Activated T-cell treated with anti-CD3 and anti-CD28 coated beads for 4 hours (primary cell): ENCODE measurements at places on chromosomes 4 and X.

- no peak for DNase-seq
Observed at GRCh38 chr4:81758574-81759264, 287.0 kb upstream of the RASGEF1B start.

DNA sequence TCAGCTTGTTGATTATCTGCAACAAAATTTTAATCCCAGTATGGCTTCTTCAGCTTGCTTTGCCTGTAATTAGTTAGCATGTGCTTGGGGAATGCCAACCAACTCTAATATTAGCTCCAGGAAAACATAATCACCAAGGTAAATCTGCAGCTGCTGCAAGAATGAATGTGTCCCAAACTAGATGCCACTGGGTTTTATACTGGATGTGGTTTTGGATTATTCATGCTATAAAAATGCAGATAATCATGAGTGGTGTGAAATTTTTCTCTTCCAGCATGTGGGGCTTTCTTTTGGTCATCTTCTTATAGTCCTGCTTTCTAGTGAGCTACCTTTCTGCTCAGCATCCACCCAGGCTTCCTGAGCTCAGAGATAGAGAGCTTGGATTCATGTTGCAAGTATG, 295.9 kb upstream of the CASK start:
- no peak for DNase-seq

DNA sequence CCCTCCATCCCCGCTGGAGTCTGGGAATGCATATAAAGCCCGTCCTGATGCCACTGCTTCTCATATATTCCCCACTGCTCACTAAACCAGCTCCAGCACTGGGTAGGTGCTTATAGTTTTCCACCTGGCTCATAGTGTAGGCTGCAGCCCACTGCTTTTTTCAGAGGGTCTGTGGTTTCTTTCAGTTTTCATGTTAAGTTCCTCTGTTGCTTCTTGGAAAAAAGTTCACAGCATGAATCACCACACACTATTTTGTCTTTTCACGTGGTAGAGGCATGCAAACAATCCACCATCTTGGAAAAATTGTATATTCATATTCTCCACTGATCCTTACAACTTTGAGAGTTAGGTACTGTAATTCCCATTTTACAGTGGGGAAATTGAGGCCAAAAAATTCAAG, 39.4 kb downstream of the DCLK2 start:
- no peak for DNase-seq

DNA sequence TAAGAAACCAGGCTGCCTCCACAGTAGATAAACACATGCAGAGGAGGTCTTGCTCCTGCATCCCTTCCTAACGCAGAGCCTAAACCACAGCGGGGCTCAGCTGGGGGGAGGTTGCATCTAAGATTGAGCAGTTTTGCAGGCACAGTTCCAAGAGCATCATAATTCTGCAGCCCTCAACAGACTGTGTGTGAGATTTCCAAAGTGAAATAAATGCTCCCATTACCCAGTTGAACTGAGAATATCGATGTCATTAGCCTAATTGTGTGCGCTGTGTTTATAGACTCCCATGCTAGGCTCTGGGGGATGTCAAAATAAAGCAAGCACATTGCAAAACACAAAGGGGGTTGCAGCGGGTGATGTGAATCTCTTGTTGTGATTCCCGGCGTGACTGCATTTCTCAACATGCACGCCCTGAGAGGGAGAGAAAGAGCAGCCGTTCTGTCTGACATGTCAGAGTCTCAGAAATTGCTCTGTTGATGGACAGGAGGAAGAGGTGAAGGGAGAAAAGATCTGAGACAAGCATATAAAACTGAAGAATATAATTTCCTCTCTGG, 150.0 kb upstream of the PSAPL1 start:
- no peak for DNase-seq

- DNase-seq = no peak
Observed at GRCh38 chr4:170464614-170465197, 374.9 kb upstream of the AADAT start.

DNA sequence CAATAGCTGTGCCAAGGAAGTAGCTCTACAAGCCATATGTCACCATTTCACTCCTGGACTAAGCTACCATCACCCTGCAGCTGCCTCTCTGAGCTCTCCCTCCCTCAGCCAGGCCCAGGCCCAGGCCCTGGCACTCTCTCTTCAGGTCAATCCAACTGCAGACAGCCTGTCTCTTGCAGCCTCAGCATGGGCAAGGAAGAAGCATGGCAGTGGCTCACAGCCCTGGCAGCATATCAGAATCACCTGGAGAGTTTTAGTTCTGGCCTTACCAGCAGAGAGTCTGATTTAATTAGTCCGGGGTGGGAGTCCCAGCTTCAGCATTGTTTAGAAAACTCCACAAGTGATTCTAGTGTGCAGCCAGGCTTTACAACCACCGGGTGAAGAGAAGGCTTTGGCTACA, 31.5 kb downstream of the NALF2 start:
- no peak for DNase-seq

DNA sequence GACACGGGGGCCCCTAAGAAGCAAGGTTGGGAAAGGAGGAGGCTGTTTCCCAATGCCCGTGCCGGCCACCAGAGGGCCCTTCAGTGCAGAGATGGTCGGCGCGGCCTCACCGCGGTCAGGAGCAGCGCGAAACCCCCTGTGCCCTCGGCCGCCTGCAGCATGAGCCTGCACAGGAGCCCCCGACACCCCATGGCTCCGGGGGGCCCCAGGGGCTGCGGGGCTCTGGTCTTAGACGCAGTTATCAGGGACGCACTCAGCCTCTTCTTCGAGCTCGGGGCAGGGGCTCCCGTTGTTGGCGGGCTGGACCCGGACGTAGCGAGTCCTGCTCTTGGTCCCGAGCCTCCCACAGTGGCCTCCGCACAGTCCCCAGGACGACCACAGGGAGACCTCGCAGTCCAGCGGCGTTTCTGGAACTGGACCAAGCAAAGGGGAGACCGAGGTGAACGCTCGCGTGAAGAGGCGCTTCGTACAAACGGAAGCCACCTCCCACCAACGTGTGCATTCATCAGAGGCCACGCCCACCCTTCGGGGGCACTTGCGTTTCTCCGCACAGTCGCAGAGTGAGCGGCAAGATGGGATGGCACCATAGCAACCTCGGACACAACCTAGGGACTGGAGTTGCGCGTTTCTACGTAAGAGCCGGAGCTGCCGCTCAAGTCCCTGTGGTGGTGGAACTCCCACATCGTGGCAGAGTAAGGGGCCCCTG, 5.0 kb downstream of the SPON2 start:
- DNase-seq = peak; percentile 85

DNA sequence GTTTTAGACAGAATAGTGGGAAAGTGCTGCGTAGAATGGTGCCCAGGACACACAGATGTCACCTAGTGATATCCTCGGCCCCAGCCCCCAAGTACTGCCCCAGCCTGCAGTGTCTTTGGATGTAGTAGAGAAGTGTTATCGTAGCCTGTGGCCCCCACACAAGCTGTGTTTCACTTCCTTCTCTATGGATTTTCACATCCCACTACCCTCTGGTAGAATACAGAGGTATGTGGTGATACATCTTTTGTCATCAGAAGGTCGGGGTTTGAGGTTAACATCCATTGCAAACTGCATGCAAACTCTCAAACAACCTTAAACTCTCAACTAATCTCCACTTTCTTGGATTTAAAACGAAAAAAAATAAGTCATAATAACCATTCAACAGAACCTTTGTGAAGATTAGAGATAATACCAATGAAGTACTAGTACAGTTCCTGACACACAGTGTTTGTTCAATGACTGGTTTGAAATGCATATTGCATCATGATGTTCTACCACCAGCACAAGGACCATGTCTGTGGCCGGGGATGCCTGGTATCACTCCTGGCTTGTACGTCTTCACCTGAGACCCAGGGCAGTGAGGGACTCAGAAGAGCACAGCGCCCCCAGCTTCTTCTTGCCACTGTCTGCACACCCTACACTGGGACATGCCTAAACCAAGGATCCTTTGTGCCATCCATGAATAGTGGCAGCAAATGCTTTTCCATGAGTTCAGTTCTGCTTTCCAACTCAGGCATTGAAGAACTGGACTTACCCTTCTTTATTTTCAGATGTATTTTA, 267.3 kb downstream of the DCTD start:
- no peak for DNase-seq
